ENCODE measurements at places on chromosomes 3 and 15.

DNA sequence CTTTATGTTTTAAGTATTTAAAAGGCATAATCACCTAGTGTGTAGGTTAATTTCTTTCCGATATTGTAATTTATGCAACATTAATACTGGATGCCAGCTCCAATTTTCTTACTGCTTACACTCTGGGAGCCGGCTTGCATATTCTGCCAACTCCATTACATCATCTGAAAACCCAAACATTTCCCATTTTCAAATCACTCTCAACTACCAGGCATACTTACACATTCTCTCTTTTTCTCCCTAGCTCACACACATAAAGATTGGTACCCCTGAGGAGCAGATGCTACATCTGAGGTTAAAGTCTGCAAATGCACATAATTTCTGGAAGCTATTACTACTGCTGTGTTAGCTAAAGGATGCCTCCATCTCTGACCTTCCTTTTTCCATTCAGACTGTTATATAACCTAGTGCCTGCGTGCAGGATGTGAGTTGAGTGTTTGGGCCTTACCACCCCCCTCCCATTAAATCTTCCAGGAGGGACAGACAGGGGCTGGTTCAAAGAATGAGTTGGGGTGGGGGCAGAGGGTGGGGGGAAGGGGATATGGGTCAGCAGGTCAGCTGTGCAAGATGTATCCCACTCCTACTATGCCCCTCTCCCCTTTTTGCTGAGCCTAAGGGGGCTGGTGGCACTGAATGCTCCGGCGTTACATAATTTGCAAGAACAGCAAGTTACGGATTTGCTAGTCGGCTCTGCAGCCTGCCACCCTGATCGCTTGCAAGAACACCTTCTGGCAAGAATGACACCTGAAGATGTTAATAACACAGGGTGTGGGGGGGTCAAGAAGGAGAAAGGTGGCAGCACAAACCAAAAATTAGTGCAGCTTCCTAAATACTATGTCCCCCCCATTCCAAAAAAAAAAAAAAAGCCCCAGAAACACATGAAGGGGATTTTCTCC, 2.5 kb downstream of the RORA start:
- DNase-seq = no peak

DNA sequence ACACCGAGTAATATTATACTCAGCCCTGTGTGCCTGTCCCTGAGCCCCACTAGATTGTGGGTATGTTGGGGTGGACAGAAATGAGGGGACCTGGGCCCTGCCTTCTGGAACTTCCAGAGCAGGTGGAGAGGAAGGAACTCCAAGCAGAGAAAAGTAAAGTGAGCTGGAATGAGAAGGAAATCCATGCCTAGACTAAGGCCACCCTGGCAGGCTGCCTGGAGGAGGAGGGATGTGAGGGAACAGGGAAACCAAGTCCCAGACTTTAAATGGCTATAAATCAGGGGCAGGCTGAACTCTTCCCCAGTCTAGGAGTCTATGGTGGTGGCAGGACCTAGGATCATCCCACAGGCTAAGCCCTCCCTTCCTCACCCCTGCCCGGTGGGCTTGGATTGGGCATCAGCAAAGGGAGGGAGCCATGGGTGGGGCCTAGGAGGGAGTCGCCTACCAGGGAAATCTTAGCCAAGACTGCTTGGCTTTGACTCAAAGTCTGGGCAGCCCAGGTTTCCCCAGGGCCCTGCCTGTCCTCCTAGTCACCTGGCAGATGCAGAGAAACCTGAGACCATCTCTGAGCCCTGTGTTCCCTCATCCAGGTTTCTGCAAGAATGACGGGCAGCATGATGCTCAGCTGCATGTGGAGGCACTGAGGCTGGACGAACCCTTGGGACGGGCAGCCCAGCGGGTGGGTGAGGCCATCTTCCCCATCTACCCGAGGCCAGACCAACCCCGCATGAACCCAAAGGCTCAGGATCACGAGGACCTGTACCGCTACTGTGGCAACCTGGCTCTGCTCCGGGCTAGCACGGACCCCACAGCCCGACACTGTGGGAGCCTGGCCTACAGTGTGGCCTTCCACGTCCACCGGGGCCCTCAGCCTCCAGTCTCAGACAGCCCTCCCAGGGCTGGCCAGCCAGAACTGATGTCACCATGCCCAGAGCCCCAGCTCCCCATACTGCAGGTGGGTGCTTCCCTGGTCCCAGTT, 15.6 kb upstream of the STRA6 start:
- DNase-seq = no peak

- no peak for DNase-seq
These were observed 858 bp upstream of the SACM1L start for GRCh38 chr3:45688194-45688881.

DNA sequence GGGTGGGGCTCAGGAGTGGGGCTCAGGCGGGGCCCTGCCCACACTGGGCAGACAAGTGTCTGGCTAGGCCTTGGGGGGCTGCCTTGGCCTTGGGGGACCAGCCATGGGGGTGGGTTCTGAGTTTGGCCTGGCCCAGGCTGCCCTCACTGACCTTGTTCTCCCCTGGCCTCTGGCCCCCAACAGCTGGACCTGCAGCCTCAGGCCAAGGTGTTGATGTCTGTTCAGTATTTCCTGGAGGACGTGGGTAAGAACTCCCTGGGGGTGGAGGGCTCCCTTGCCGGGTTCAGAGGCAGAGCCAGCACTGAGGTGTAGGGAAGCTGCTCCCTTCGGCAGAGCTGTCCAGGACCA, 20.0 kb downstream of the PRKCD start:
- no peak for DNase-seq

GRCh38 chr3:38138349-38139190, at the start of gene MYD88:
MYD88 (plus strand) TSS chr3:38138661; CDS start chr3:38138701, 40 bp downstream.
- DNase-seq = peak; percentile 81

- DNase-seq = no peak
These were observed 155.6 kb upstream of the NR2E3 start for GRCh38 chr15:71654720-71655174.

DNA sequence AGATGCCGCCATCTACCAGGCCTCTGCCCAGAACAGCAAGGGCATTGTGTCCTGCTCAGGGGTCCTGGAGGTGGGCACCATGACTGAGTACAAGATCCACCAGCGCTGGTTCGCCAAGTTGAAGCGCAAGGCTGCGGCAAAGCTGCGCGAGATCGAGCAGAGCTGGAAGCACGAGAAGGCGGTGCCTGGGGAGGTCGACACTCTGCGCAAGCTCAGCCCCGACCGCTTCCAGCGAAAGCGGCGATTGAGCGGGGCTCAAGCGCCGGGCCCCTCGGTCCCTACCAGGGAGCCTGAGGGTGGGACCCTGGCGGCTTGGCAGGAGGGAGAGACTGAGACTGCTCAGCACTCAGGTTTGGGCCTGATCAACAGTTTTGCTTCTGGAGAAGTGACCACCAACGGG, 22.6 kb downstream of the ALPK3 start:
- DNase-seq = no peak

GRCh38 chr3:37598808-37599581, 262.7 kb upstream of the CTDSPL start:
- no peak for DNase-seq

GRCh38 chr3:4687167-4687566, 194.0 kb downstream of the ITPR1 start:
- DNase-seq = no peak

GRCh38 chr3:152313914-152314313, 45.2 kb downstream of the MBNL1 start:
- no peak for DNase-seq

DNA sequence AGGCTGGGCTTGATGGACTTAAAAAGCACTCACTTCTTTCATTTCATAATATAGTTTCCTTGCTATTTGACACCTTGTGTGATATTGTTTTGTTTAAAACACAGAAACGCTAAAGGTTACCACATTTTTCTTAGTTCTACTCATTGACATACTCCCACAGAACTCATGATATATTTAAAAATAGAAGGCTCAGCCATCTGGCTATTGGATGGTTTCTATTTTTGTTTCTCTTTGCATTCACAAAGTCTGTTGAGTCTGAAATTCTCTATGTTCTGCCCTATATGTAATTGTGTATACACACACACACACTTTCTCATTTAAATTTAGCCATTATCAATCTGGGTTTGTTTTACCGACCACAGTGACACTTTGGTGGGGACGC, 128.2 kb downstream of the SOX2 start:
- DNase-seq = no peak
